Stimulated activated CD4-positive, alpha-beta T cell treated with anti-CD3 and anti-CD28 coated beads, Interleukin-4, amount 100 ng/mL, for 4 hours (primary cell): ENCODE measurements at places on chromosomes 3 and 15.
A peak's percentile ranks its signal among the peaks of the same experiment; 100 is the strongest.

GRCh38 chr15:77525907-77526594, 105.4 kb downstream of the HMG20A start:
- DNase-seq: no peak

GRCh38 chr3:108177536-108177935, 44.7 kb downstream of the IFT57 start:
- DNase-seq: no peak

DNA sequence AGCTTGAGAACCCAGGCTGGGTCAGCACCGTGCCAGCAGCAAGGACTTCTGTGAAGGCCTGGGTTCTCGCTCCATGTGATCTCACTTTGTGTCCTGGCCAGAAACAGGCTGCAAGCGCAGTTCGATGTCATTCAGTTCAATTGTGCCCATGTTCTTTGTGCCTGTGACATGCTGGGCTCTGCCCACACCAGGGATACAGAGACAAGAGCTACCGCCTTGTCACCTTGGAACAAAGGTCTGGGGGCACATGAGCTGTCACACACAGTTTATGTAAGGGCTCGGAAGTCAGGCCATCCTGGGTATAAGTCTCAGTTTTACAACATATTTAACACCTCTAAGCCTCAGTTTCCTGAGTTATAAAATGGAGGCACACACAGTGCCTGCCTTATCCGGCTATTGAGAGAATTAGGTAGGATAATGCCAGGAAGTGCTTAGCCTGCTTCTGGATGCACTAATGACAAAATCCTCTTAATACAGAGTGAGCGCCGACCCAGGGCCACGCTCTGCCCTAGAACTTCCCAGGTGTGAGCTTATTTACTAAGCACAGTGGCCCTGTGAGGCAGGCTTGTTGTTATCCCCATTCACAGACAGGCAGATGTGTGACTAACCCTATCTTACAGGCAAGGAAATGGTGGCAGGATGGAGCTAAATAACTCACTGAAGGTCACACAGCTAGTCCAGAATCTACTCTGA, 50.4 kb upstream of the LIMD1 start:
- no peak for DNase-seq

DNA sequence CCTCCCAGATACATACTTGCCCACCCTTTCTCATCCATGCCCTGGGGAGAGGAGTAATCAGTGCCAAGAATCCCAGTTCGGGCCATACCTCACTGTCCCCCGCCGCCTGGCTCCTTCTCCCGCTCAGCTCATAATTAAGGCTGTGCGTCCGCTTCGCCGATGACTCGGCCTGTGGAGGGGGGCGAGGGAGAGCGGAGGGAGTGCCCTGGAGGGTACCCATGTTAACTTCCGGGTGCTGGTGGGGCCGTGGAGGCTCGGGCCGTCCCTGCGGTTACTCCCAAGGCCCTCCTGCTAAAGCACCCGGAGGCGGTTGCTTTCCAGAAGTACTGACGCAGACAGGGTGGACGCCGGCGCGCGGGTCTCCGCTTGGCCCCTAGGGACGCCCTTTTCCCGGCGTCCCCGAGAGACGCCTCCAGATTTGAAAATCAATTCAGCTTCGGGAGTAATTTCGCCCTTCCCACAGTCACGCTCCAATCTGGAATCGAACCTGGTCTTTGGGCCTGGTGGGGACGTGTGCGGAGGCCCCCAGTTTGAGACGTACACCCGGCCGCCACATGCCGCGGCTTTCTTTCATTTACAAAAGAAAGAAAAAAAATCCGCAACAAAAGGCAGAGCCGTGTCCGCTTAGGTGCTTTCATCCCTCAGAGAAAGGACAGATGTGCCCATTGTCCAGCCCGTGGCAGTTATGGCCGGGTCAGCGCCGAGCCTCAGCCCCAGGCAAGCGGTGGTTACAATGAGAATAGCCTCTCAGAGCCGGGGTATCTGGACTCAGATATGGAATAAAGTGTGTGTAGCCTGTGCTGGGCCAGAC, 1.0 kb upstream of the ONECUT1 start:
- no peak for DNase-seq

GRCh38 chr3:46895204-46895660, 17.7 kb downstream of the PTH1R start:
- peak; percentile 80 for DNase-seq

GRCh38 chr15:63436872-63437375, 55.3 kb upstream of the CA12 start:
- DNase-seq: peak; percentile 67
